Tongue (tissue), 3 donors: ENCODE measurements at places on chromosomes 7 and 10.
A peak's percentile ranks its signal among the peaks of the same experiment; 100 is the strongest.

DNA sequence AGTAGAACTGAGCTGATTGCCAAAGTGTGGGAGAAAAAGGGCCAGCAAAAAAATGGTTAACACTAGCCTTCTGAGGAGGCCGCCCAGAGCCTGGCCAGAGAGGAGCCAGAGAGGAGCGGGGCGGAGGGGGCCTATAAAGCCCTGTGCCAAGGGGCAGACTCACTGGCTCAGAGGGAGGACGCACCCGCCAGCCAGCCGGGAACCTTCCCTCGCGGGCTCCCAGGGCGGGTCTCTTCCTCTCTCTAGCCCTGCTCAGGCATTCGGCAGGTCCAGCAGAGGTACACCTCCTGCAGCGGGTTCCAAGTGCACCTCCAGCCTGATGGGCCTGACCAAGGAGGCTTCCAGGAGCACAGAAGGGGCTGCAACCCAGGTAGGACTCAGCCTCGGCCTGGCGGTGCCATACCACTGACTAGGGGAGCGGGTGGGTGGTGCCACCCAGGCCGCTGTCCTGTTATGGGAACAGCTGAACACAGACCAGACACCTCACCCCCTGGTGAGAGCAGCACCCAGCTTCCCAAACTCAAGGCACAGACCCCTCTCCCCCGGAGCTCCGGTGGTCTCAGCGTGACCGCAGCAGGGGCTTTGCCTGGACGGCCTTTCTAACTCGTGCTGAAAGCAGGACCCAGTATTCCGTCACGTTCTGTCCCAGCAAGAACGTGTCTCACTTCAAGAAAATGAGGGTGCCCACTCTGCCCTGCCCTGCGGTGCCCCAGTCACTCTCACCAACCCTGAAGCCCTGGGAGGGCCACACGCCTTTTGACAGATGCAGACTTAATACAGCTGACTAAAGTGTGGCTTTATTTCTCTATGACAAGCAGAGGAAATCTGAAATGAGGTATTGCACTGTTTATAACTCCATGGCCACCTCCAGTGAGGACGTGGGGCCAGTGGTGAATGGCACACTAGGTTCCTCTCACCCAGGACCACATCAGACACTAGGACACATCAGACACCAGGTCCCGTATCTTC is at the start of gene GPER1:
Gene GPER1 (plus strand): TSS at position 162 of the 969 bp plus-strand sequence. CDS start 3,616 bp downstream, outside the sequence.
- peak; percentile 88 for DNase-seq

DNA sequence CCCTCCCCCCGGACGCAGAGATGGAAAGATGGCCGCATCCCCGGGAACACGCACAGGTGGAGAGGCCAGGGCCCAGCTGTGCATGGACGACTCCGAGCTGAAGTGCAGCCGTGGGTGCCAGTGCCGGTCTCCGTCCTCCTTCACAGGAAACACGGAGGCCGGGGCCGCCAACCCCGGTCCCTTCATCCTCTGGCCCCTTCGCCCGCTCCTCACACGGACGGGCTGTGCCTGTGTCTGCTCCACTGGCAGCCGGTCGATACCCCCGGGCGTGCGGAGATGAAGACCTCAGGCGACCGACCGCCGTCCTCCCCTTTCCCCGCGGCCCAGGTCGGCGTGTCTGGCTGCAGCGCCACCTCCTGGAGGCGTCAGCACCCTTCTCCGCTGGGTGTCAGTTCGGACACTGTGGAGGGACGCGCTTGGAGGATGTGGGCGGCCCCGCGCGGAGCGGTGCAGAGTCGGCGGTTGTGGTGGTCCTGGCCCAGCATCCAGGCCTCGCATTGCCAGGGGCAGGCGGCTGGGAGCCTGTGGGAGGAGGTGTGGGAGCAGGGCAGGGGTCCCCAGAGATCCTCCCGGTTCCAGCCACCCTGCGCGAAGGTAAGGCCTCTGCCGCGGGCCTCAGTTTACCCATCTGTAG is 9.9 kb downstream of the ZNF511 start:
- DNase-seq: peak; percentile 56

GRCh38 chr7:98922392-98923187 is 44.3 kb downstream of the TRRAP start:
- DNase-seq: no peak

DNA sequence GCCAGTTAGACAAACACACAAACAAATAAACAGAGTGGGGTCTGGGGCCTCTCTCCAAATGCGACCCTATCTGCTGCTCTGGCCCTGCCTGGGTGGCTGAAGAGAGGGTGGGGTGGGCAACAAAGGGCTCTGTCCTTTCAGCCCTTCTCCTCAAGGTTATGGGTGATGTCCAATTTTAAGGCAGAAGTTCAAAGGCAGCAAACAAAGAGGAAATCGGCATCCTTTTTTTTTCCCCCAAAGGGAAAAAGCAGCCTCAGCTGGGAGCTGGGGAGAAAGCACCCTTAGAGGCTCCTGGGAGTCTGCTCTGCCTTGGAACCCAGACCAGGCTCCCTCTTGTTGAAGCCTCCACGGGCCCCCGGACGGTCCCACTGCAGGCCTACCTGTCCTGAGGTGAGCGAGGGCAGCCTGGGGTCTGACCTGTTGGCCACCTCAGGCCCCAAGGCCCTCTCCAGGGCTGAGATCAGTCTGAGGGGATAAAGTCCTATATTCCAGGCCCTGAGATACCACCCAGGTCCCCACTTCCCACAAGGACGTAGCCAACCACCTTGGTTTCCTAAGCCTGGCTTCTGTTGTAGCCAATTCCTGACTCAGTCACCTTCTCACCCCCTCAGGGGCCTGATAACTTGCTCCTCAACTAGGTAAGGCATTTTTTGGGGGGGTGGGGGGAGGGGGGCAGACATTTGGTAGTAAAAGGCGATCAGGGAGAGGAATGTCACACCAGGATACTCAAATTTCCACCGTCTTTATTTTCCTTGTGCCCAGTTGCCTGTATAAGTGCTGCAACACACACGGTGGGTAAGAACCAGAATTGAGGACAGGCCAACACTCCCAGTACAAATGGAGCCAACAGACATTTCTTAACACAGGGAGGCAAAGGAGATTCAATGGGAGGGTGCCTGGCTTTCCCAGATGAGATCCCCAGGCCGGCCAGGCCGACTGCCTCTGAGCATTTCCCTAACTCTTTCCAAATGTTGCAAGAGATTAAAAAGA is 4.3 kb downstream of the HOXA11 start:
- no peak for DNase-seq

DNA sequence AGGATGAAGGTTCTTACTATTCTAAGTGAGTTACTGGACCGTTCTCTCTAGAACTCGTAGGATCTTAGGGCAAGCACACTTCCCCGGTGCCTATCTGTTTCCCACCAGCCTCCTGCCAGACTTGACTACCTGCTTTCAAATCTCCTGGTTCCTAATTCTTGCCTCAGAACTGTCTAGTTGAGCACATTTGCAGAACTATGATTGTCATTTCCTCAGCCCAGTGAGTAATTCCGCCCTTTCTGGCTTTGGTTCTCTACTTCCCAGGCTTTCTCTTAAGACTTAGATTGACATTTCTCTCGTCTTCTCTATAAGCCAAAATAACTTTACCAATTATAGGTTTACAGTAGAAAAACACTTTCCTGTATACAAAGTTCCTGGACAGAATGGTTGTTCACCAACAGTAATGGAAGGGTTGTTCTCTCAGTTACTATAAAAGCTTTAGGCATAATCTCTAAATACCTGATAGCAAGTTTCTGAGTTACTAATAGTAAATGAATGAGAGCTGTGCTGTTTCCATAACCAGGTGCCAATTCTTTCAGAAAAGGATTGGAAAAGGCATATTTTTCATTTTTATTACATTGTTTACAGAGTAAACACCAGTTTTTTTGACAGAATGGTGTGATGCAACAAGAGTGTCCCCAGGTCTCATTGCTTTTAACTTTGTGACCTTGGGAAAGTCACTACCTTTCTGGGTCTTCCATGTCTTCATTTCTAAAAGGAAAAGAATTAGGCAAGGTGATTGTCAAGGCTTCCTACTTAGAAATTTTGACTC is 41.1 kb downstream of the PLEKHA8 start:
- DNase-seq: no peak

DNA sequence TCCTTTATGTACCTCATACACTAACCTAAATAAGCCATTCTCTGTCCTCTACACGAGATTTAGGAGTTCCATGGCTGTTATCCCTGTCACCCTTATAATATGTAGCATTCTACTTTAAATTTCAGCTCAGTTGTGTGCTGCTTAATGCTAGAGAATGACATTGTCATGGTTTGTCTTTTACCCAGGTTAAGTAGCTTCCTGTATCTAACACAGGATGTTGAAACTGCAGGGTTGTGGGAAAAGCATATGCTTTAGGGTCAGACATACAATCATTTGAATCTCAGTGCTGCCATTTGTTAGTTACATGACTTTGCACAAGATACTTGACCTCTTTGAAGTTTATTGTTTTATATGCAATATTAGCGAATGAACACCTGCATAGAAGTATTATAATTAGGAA is 235.1 kb upstream of the CACNA2D1 start:
- no peak for DNase-seq

DNA sequence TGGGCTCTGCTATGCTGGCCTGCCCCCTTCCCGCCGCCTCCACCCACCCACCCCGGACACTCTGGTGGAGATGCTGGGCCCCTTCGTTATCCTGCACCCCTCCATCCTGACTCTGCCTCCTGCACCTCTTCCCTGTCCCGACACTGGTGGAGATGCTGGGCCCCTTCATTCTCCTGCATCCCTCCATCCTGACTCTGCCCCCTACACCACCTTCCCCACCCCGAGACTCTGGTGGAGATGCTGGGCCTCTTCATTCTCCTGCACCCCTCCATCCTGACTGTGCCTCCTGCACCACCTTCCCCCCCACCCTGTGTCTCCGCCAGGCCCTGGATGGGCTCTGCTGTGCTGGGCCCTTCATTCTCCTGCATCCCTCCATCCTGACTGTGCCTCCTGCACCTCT is 15.0 kb downstream of the IDI2 start:
- DNase-seq: no peak

DNA sequence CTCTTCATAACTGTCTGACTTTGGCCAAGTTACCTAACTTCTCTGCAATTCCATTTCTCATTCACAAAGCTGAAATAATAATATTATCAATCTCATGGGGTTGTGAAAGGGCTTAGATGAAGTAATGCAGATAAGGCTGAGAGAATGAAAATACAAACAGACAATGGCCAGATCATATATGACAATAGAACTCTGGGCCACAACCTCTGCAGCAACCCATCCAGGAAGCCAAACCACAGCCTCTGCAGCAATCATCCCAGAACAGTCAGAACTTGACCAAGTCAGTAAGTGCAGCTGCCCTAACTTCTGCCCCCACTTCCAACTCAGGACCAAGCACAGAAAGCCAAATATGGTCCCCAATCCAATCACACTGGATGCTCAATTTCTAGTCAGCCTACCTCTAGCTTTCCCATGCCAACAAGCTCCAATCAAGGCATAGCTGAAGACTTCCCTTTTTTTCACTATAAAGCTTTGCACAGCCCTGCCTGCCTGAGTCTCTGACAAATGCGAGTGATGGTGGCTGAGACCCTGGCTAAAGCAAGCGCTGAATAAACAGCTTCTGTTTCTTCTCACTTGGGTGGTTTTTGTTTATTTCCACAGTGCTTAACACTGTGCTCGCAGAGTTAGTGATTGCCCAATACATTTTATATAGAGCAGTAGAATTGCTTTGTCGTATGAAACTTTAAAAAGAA is 34.8 kb upstream of the TNPO3 start:
- DNase-seq: no peak

- DNase-seq: no peak
Measured at GRCh38 chr10:20117471-20117870, 301.2 kb downstream of the PLXDC2 start.

GRCh38 chr10:69327463-69328379 is 49.4 kb downstream of the HK1 start:
- DNase-seq: peak; percentile 76

- no peak for DNase-seq
Measured at GRCh38 chr10:13615650-13616300, 29.0 kb downstream of the PRPF18 start.

DNA sequence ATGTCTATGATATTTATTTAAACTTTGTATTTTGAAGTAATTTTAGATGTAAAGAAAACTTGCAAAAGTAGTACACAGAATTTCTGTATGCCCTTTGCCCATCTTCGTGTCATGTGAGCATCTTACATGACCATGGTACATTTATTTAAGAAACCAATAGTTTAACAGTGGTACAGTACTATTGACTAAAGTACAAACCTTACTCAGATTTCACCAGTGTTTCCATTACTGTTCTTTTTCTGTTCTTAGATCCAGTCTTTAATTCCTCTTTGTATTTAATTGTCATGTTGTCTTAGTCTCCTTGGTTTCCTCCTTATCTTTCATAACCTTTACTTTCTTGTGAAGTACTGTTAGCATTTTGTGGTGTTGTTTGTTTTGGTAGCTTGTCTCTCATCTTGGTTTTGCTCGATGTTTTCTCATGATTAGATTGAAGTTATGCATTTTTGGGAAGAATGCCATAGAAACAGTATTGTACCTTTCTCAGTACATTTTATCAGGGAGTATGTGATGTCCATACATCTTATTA is 24.1 kb downstream of the TAX1BP1 start:
- no peak for DNase-seq

GRCh38 chr7:148303295-148304082 is 287.1 kb upstream of the C7orf33 start:
- peak; percentile 64 for DNase-seq

DNA sequence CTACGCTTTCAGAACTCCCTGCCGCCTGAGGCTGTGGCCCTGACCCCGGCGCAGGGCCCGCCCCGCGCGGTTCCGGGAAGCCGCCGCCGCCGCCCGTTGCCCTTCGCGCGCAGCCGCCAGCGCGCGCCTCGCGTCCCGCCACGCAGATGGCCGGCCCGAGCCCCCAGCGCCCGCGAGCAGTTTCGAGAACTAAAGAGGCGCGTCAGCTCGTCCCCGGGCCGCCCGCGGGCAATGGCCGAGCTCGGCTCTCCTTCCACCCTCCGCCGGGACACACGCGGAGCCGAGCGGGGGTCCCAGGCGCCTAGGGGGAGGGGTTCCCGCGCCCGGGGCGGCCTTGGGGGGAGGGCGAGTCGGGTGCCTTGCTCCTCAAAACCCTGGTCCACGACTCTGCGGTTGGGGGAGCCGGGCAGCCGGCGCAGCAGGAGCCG is 1.8 kb downstream of the HNRNPF start:
- peak; percentile 77 for DNase-seq

DNA sequence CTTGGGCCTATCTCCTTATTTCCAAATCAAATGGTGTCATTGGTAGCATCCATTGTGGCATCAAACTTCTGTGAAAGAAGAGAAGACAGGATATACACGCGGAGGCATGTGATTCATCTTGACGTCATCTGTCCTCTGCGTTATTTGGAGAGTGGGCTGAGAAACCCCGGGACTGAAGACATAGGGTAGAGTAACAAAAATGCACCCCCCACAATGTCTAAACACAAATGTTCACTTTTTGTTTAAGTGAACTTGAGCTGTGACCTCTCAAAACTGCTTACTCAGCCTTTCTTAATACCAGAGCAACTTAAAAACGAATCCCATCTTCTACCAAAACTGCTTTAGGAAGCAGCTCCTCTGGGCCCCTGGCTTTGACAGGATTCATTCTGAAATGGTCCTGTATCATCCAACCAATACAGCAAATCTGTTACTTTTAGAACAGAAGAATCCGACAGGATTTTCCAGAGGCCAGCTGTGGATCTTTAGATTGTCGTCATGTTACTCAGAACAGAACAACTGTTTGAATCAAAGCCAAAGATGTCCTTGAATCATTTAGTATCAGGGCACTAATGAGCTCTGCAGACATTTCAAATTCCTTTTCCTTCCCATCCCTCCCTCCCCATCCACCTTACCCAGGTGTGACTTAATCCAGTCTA is 438.1 kb downstream of the SUGCT start:
- peak; percentile 87 for DNase-seq

GRCh38 chr10:43373461-43373860 is 2.0 kb downstream of the FXYD4 start:
- no peak for DNase-seq

- no peak for DNase-seq
Measured at GRCh38 chr10:89738551-89739209, 37.3 kb downstream of the KIF20B start.

GRCh38 chr10:78205457-78206016 is 171.9 kb downstream of the RPS24 start:
- DNase-seq: no peak
